Heart right ventricle (tissue), 16 donors: ENCODE measurements at places on chromosomes 3 and 15.

GRCh38 chr15:91127236-91127955 lies 27.3 kb downstream of the SV2B start:
- DNase-seq: no peak

DNA sequence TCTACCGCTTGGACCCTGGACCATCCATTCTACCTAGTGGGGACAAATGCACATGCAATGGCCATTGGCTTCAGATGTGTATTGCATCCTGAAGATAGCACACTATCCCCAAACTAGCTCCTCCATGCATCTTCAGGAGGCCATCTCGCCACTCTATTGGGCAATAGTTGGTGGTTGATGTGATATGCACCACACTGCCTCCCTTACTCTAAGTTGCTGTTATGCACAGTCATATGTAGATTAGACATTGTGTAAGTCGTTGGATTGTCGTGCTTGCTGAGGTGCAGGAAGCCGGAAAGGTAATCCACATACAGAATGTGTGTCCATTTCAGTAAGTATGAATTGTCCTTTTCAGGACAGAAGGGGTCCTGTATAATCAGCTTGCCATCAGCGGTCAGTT lies 26.7 kb upstream of the PLA2G4D start:
- no peak for DNase-seq

DNA sequence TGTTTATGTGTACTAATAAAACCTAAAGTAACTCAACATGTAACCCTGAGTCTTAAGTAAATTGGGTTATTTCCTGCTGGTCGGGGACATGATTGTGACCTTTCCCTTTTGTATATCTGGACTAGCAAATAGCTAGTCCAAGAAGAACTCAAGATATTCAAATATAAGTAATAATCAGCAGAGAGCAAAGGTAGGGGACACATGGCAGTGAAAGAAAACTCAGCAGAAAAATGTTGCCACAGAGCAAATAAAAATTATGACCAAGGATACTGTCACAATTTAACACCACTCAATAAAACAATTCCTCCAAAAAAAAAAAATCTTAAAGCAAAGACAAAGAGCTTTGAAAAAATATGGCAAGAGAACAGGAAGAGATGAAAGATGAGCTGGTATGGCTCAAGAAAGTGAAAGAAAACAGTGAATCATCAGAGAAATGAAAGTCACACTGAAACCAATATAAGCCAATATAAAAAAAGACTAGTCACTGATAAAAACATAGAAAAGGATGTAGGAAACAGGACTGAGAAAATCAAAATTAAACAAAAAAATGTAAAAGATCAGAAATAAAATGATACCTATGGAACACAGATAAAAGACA lies 43.4 kb downstream of the HLTF start:
- DNase-seq: no peak

- DNase-seq: peak; percentile 13
Observed at GRCh38 chr3:39814007-39814406, 4.6 kb downstream of the MYRIP start.

GRCh38 chr3:147358144-147358992 lies 48.0 kb downstream of the ZIC4 start:
- DNase-seq: no peak

DNA sequence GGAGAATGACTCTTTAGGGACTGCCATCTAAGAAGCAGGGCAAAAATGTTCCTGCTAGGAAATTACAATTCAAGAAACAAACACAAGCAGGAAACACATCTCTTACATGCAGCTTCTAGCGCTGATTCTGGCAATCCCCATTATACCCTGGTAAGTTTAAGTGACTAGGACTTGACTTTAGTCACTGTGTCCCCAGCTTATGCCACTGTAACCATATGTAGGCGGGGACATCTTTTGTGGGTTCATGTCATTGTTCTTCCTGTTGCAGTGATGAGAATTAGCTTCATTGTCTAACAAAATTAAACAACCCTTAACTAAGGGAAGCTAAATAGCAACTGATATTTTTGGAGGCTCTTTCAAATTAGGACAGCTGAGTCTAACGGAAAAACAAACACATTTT lies 17.9 kb upstream of the FAM81A start:
- no peak for DNase-seq

DNA sequence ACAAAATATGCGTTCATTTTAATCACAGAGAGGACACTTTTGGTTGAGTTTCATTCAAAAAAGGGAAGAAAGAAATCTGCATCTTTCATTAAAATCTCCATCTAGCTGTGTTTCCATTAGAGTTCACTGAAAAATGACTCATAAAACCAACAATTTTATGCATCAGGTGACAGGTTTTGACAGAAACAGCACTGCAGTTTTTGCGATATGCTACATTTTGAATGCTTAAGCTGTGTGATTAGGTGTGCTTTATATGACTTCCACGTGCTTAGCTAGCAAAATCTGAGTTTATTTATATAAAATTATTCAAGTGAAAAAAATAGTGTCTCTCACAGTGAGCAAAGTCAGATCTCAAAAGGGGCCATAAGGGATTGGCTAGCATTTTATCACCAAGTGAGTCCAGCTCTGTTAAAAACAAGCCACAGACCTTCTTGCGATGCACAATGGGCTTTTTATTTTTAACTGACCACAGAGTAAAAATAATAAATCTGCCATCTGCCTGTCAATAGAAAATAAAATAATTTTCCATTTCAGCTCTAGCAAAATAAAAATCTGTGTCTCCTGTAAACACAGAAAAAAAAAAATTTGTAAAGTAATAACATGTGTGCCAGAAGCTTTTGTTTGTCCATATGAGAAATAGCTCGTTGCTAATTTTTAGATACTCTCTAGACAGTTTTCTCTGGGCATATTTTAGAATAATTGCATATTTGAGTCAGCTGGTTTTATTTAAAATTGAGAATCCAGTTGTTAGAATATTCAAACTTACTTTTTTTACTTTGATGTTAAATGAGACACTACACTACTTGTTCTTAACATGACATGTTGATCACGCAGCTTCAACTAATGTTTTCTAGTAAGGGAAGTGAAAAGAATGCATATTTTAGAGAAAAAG lies 409.8 kb downstream of the ROBO2 start:
- no peak for DNase-seq

DNA sequence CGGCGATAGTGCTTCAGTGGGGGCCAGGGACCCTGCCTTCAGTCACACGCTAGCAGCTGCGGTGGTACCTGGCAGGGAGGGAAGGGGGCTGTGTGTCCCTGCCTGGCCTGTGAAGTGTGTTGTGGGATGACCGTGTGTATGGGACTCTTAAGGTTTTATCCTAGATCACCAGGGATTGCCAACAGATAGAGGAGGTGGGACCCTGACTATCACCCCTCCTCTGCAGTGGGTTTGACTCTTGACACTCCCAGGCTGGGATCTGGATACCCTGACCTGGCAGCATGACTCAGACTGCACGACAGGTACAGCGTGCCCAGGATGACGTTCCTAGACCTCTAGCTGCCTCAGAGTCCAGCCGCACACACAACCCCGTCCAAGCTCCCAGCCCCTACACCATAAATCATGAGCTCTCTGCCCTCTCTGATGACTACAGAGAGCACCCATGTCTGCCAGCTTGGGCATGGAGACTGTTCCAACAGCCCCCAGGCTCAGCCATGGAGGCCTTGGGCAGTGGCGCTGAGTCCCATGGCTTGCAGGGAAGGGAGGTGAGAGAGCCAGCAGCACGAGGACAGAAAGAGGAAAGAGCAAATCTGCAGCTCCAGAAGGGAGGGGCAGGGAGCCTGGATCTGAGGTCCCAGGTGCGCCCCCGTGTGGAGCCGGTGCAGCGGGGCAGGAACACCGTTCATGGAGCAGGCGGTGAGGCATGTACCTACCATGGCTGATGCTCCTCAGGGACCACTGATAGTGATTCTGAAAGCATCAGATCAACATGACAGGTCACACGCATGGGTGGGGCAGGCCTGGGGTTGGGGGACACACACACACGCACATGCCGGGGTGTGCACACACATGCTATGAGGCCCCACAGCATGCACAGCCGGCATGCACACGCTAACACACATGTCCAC lies 71.0 kb downstream of the ADAMTS7 start:
- DNase-seq: no peak

GRCh38 chr3:185270262-185270955 lies 16.6 kb upstream of the EHHADH start:
- DNase-seq: no peak

GRCh38 chr3:35643495-35643894 lies 4.2 kb downstream of the ARPP21 start:
- no peak for DNase-seq

- DNase-seq: no peak
Observed at GRCh38 chr3:94779699-94780098, 716.8 kb downstream of the NSUN3 start.

- no peak for DNase-seq
Observed at GRCh38 chr3:56086355-56086754, 381.9 kb downstream of the ERC2 start.

- DNase-seq: no peak
Observed at GRCh38 chr15:96495386-96495785, 164.9 kb downstream of the NR2F2 start.

- DNase-seq: no peak
Observed at GRCh38 chr15:82530006-82530405, 10.3 kb downstream of the RPS17 start.

DNA sequence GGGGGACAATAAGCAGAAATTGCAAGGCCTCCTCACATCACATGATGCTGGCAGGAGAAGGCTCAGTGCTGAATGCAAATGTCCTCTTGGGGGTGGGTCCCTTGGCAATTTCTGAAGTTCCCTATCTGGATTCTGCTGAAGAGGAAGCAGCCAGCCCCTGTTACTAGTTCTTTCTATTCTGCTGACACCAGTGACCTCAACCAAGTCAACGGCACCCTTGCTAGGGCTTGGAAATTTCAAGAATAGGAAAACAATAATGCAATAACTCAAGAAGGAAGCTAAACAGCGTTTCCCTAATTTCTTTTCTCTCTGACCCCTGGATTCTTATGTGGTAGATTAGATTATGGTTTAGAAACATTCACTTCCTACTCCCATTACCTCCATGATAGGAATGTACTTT lies 46.2 kb upstream of the FOXP1 start:
- DNase-seq: no peak

- no peak for DNase-seq
Observed at GRCh38 chr3:20057612-20058180, 17.4 kb downstream of the KAT2B start.

GRCh38 chr15:50676799-50677483 lies 9.7 kb downstream of the TRPM7 start:
- DNase-seq: no peak

GRCh38 chr3:156038869-156039268 lies 81.5 kb upstream of the KCNAB1 start:
- DNase-seq: no peak

- DNase-seq: no peak
Observed at GRCh38 chr15:31997711-31998110, 32.6 kb upstream of the CHRNA7 start.

DNA sequence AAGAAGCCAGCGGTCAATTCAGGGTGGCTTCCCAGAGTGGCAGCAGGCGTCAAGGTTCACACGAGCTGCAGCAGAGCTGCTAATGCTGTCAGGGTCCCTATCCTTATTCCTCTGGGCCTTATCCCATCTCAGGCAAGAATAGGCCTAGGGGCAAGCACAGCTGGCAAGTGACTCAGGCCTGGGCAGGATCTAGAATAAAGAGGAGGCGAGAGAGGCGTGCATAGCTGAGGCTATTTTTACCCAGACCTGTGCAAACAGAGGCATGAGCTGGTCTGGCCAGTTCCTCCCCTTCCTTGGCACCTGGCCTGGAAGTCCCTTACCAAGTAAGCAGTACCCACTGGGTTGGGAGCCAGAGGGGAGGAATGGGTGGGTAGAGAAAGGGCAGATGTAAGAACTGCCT lies 12.2 kb upstream of the VIPR1 start:
- DNase-seq: peak; percentile 41

GRCh38 chr15:40477642-40478327 lies 7.0 kb downstream of the CHST14 start:
- DNase-seq: no peak

- no peak for DNase-seq
Observed at GRCh38 chr3:188196232-188196990, 42.5 kb downstream of the LPP start.

DNA sequence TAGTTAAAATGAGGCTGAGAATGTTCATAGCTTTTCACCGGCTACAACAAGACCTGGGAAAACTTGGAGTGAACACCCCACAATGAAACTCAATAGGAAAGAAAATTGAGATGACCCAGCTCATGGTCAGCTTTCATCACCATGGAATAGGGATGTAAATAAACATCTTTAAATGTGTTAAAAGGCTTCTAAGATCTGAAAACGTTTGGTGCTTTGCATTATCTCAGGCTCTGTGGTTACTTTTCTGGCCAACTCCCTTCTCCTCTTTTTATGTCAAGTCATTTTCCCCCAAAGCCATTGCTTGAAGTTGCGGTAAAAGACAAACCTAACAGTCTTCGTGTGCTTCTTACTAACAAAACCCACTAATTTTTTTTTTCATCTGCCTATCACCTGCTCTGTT lies 195.8 kb downstream of the MECOM start:
- DNase-seq: no peak

GRCh38 chr15:40252438-40253166 lies 13.7 kb downstream of the PAK6 start:
- no peak for DNase-seq

DNA sequence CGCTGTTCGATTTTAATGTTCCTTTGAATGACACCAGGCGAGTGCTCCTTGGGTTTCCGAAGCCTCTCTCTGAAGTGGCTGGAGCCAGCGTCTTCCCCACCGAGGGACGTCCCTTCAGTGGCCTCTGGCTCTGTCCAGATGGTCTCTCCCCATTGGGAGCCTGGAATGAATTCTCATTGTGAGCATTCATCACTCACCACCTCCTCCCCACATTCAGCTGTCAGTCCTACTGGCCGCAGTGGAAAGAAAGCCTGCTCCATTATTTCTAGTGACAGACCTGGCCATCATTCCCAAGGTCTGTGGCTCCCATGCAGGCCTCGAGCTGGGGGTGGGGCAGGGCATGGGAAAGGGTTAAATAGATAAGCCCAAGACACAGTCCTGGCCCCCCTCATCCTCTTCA lies 35.2 kb downstream of the ZNF710 start:
- DNase-seq: no peak

DNA sequence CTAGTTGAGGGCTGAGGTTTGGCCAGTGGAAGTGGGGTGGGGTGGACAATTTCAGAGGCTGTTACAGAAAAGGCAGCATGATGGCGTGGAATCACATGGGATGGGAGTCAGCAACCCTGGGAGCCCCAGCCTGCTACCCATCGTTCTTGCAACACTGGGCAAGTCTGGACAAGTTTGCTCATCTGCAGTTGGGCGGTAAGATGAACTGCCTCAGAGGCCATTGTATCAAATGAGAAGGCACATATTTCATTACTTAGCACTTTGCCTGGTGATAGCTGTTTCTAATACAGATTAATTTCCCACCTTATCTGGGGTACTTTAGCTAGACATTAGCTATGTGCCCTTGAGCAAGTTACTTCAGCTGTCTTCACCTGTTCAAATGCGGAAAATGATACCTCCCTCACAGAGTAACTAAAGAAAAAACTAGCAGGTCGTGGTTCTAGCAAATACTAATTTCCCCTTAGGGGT lies 248.9 kb downstream of the THSD4 start:
- no peak for DNase-seq

GRCh38 chr3:41630708-41631107 lies 331.2 kb downstream of the ULK4 start:
- DNase-seq: no peak

- no peak for DNase-seq
Observed at GRCh38 chr3:42843713-42844411, 31.8 kb downstream of the CYP8B1 start.
